ENCODE measurements at places on chromosomes 4 and X.

DNA sequence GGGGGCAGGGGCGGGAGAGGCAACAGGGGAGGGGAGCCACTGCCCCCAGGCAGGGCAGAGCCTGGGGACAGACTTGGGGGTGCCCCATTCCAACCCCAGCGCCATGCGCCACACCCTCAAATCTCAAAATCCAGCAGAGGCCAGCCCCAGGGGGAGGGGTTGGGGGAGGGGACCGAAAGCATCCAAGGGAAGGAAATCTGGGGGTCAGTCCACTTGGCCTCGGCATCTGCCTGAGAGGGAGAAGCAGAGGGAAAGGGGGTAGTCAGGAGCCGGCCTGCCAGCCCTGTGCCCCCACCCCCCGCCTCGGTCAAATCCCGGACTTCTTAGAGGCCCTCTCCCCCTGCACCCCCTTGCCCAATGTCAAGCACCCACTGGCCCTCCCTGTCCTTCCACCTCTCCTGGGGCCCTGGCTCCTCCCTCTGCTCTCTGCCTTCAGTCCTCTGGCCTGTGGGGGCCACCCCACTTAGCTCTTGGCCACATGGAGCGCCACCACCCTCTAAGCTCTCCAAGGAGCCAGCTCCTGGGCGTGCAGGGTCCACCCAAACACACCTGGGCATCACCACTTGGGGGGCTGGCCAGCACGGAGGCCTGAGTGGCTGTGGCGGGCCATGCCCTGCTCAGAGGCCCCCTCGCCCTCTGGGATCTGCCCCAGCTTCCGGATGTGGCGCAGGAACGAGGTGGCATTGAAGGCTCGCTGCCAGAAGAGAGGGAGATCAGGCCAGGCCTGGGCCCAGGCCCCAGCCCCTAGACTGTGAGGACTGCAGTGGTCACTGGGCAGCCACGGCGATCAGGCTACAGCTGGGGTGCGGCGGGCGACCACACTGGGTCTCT is 3.5 kb downstream of the PNCK start:
- DNase-seq: no peak

DNA sequence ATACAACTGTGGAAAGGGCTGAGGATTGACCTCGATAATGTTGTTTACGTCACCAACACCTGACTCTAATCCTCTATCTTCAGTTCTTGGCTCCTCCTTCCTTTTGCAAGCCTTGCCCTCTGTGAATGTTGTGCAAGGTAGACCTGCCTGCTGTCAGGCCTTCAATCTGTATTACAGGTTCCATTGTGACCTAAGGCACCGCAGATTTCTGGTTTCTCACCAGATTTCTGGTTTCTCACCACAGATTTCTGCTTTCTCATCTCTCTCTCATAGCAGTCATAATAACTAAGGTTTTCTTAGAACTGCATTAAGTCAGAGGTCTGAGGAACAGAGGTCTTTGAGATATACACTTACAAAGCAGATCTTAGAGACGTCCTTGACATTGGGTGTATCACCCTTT is 51.5 kb upstream of the ETNPPL start:
- no peak for DNase-seq

DNA sequence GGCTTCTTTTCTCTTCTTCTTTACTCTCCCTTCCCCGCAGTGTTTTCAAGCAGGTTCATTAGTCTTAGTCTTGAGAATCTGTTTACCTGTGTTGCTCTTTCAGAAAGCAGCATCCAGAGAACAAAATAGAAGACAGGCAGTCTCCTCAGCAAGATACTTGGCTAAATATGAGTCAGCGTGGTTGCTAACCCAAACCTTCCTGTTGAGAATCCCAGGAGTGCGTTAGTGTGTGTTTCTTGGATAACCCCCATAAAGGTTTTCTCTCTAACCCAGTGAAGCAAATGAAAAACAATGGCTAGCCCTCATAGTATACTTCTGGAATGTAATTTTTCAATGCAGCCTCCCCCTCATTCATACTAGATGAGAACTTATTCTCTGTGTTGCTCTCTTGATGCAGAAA is 41.1 kb downstream of the BMPR1B start:
- DNase-seq: no peak

DNA sequence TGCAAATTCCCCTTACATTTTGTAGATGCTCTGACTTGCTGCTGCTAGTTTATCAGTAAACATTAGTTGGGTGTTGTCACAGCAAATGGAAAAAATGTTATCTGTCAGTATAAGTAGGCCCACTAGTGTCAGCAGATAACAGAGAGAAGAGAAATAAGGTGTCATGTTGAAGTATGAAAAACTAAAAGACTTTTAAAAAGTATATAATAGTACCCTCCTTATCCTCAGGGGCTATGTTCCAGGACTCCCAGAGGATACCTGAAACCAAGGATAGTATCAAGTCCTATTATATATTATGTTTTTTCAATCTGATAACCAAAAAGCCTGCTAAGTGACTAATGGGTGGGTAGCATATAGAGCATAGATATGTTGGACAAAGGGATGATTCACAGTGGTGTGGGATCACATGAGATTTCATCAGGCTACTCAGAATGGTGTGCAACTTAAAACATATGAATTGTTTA is 11.6 kb upstream of the BMP2K start:
- no peak for DNase-seq

DNA sequence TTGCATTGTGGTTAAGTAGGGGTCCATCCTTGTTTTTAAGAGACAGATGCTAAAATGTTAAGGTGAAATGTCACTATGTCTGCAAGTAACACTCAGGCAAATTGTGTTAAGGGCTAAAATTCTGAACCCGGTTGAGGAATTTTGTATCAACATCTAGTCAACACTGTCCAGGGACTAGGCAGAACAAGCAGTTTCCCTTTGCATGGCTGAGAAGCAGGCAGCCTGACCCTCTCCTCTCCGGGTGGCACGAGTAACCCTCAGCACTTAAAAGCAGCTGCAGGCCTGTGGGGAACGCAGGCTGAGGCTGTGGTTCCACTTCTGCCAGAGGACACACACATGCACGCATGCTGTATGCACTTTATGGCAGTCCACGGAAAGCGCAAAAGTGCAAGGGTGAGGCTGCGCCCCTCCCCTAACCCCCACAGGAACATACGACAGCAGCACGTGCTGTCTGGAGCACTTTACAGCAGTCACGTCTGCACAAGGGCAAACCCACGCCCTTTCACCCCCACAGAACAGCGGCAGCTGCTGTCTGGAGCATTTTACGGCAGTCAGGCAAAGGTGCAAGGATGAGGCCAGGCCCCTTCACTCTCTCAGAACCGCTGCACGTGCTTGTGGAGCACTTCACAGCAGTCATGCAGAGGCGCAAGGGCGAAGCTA is 619 bp upstream of the MPC1L start:
- no peak for DNase-seq

All from DMS79 (cell line).